ENCODE measurements at places on chromosomes 7 and 10. TPM values are rescaled to one million over a fixed set of nuclear protein-coding genes. Genes with fewer than 3 reads are reported as not detected.
A peak's percentile ranks its signal among the peaks of the same experiment; 100 is the strongest.

The TUBAL3 gene
- not detected for total RNA-seq

The CALY gene
- total RNA-seq: not detected

The GPR37 gene
- not detected for total RNA-seq

The GALNT11 gene
- 22.7 TPM for total RNA-seq

- DNase-seq: no peak
These were observed 276.6 kb upstream of the GALNT17 start for GRCh38 chr7:70855373-70855772.

- no peak for DNase-seq
These were observed 159.8 kb downstream of the SH3PXD2A start for GRCh38 chr10:103695584-103696005.

- DNase-seq: no peak
These were observed 1.5 kb downstream of the AKR1C3 start for GRCh38 chr10:5095687-5096086.

- no peak for DNase-seq
These were observed 6.2 kb downstream of the CCDC6 start for GRCh38 chr10:59900048-59900727.

- DNase-seq: no peak
These were observed 113.5 kb downstream of the MBL2 start for GRCh38 chr10:52659085-52659484.

DNA sequence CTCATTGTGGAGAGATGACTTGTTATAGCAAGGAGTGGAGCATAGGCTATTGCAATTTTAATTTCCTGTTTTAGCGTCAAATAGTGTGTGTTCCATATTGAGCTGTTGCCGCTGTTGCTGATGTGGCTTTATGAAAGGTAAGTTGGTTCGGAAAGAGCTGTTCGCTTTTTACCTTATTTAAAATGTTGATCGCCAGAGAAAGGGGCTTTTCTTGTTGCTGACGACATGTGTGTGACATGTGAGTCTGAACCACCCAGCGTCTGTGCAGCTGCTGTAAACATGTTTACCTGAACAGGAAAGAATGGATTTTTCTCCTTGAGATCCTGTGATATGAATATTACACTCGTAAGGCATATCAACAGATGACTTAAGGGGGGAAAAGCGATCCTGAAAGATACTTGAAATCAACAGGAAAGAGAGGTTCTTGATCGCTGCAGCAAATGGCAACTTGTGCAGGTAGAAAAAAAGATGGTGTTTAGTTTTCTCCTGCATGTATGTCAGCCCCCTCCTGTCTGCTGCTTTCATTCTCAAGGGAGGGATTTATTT, 2.5 kb downstream of the ZEB1 start:
- DNase-seq: no peak

- DNase-seq: peak; percentile 65
These were observed 9.5 kb downstream of the CYREN start for GRCh38 chr7:135160858-135161653.

DNA sequence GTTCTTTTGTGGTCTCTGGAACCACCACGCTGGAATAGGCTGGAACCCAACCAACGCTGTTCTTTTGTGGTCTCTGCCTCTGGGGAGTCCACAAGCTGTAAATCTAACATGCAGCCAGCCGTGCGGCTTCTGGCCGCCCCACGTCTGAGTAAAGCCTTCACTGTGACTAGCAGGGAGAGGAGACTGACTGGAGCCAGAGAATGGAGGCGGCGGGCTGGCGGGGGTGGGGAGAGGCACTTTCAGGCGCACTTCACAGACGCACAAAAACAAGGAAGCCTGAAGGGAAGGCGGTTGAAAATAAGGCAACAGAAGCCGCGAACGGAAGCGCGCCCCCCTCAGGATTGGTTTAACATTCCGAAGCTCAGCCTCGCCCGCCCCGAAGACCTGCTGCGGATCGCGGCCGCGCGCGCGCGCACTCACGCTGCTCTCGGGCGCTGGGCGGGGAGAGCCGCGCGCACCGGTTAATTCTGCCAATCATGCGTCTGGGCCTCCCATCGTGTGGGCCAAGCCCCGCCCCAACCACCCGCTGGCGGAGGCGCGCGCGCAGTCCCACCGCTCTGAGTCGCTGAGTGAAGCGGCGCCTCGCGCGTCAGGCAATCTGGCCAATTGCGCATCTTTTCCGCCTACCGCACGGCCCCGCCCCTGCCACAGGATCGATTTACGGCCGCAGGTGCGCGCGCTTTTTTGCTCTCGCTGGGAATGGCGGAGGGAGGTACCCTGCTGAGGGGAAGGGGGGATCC, at the start of gene SFR1:
TSS of gene SFR1 (plus strand) at position 687 of the 740 bp plus-strand sequence. CDS start at position 700, 13 bp downstream.
- peak; percentile 99 for DNase-seq

GRCh38 chr7:35753761-35754603, 46.9 kb upstream of the SEPTIN7 start:
- peak; percentile 78 for DNase-seq

- DNase-seq: no peak
These were observed 93.5 kb upstream of the NEBL start for GRCh38 chr10:20990604-20991003.

DNA sequence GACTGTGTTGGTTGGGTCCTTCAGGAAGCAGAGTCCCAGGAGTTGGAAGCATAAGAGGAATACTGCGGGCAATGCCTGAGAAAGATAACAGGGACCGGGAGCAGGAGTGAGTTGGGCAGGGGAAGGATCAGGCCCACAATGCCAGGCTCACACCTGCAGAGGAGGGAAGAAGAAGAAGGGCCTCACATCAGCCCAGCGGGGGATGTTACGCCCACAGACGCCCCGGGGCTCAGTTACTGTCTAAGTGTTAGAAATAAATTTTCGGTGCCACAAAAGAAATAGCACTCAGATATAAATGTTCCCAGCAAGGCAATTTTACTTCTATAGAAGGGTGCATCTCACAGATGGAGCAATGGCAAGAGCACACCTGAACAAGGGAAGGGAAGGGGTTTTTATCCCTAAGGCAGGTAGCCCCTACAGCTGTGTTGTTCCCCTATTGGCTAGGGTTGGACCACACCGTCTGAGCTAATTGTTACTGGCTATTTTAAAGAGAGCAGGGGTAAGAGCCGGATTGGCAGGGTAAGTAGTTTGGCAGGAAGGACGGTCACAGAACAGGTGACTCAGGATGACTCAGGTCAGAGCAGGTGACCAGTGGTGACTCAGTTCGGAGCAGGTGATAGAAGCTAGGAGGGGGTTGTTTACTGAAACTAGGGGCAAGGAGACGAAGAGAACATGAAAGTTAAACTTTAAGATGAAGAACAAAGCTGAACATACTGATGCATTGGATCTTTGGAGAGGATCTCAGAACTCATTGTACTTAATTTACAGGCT, at the start of gene NOS3:
TSS of gene NOS3 (plus strand) at position 602 of the 771 bp plus-strand sequence. CDS start 2,787 bp downstream, outside the sequence.
- peak; percentile 56 for DNase-seq

- DNase-seq: no peak
These were observed 83.5 kb upstream of the SLF2 start for GRCh38 chr10:100829097-100829870.

DNA sequence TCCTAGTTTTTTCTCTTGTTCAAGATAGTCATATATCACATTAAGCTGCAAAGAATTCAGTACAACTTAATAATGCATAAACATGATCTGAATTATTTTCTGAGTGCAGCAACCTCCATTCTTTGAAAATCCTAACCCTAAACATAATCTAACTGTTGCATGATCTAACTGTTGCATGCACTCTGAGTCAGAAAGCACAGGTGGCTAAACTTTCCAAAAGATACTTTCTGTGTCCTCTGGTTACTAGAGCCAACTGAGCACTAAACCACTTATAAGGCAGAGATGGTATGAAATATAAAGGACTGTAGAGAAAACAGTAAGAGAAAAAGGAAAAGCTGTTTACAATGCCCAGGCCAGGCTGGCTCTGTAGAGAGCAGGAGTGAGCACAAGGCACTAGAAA, 23.0 kb upstream of the FAM133B start:
- no peak for DNase-seq

GRCh38 chr7:108009873-108010272, 6.9 kb upstream of the LAMB1 start:
- DNase-seq: no peak

- no peak for DNase-seq
These were observed 50.8 kb downstream of the SUFU start for GRCh38 chr10:102554531-102554930.

- DNase-seq: no peak
These were observed 10.9 kb upstream of the IKZF1 start for GRCh38 chr7:50293509-50294179.

DNA sequence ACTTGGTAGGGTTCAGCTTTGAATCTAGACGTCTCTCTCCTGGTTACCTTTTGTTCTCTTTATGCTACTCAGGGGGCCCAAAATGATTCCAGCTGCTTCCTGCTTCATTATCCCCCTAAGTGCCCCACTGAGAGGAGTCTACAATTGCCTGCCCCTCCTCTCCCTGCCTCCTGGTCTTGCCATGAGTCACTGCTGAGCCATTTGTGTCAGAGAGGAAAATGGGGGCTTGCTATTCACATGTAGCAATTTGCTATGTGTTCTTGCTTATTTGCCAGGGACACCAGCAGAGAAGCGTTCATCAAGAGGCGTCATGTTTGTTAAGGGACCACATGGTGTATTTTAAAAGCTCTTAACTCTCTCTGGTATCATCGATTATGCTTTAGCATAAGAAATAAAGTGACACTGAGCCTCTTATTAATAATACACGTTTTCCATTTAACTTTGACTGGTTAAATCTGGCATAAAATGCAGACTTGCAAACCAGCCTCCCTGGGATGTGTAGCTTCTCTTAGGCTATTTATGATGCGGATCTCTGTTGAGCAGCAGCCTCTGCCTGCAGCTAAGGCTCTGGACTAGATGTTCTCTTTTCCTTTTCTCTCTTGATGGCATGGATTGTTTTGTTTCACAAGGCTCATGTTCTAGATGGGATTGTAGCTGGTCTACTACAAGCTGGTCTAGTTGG, 239.3 kb downstream of the AUTS2 start:
- no peak for DNase-seq

- no peak for DNase-seq
These were observed 446.4 kb downstream of the SDK1 start for GRCh38 chr7:3747467-3747866.

- DNase-seq: no peak
These were observed 34.1 kb upstream of the TES start for GRCh38 chr7:116176226-116176625.

GRCh38 chr7:112640685-112641084, 149.5 kb downstream of the TMEM168 start:
- DNase-seq: no peak

DNA sequence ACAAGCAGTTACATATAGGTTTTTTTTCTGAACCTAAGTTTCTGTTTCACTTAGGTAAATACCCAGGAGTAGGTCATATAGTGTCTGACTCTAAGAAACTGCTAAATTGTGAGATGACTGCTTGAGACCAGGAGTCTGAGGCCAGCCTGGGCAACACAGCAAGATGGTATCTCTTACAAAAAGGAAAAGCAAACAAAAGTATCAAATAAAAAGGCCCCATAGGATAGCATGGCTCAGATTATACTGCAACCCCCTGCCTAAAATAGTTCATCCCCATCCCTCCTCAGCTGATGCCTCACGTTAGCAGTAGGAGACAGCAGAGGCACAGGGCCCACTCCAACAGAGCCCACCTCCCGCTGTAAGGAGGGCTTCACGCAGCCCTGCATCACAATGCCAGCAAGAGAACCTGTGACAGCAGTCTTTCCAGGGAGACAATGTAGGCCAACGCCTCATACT, 90.3 kb downstream of the SRPK2 start:
- no peak for DNase-seq

- DNase-seq: no peak
These were observed 366.1 kb upstream of the ANKRD30A start for GRCh38 chr10:36759141-36759805.

GRCh38 chr7:99392659-99393354, 15.6 kb downstream of the PDAP1 start:
- peak; percentile 90 for DNase-seq

GRCh38 chr7:10070899-10071298, 902.8 kb upstream of the PHF14 start:
- no peak for DNase-seq

DNA sequence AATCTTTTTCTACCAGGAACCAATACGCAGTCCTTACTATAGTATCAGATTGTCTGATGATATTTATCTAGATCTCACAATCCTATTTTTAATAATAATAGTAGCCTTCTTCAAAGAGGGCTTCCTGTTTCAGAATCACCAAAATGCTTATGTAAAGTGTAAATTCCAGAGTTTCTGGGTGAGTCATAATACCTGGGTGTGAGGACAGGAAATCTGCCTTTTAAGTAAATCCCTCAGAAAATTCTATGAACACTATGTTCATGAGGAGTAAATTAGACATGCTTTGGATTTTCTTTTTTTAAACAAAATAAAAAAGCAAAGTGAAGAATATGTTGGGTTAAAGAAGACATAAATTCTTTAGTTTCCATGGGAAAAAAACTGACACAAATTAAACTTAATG, 20.5 kb downstream of the DKK1 start:
- no peak for DNase-seq

GRCh38 chr10:84534168-84534567, 205.8 kb downstream of the CCSER2 start:
- no peak for DNase-seq

- no peak for DNase-seq
These were observed 63.8 kb downstream of the GRB10 start for GRCh38 chr7:50718876-50719275.

GRCh38 chr7:29113384-29114102, 32.8 kb downstream of the CPVL start:
- no peak for DNase-seq

DNA sequence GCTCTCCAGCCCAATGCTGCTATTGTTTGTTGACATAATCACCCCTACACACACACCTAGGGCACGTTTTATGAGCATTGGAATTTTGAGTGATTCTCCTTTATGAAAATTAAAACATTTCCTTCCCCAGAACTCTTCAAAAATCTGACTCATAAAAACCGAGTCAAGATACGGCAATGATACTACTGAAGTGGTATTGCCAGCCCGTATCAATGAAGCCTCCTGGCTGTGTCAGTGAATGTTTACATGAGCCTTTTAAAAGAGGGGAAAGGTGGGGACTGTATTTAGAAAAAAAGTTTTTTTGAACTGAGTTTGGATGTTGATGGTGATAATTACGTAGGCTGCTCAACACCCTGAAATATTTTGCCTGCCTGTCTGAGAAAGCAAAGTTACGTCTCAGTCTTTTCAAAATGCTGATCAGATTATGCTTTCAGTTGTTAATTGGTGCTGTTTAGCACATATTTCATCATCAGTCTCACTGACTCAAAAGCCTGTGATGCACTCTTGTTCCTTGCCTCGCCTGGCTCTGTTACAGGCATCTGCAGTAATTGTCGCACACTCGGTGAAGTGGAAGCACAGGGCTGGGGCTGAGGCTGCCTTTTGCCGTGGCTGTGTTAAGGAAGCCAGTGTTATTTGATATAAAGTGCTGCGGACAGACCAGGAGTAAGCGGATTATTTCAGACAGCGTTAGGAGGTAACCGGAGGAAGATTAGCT, 157.4 kb upstream of the TCF7L2 start:
- peak; percentile 68 for DNase-seq

- no peak for DNase-seq
These were observed 58.4 kb upstream of the MACROH2A2 start for GRCh38 chr10:69994262-69994661.

GRCh38 chr7:36287371-36288241, 102.1 kb upstream of the ANLN start:
- no peak for DNase-seq

Measured in Right ventricle myocardium inferior (tissue), 1 donor.